ENCODE measurements at places on chromosomes 1 and 21. TPM values are rescaled to one million over a fixed set of nuclear protein-coding genes. Genes with fewer than 3 reads are reported as not detected.

Gene ACKR1
- not detected for total RNA-seq

Gene PMF1
- 84.1 TPM for total RNA-seq

Gene FCER1A
- total RNA-seq, result not detected

Gene FCRL3
- 0.23 TPM for total RNA-seq

Gene SH2D1B
- not detected for total RNA-seq

Gene AMY1C
- not detected for total RNA-seq

Gene SH3D21
- total RNA-seq, result 6.7 TPM

Gene EXO1
- 39.5 TPM for total RNA-seq

Gene PTGER3
- 4.2 TPM for total RNA-seq

Gene UQCRHL
- 1.9 TPM for total RNA-seq

Gene OR6N1
- total RNA-seq, result not detected

Gene KCNE2
- not detected for total RNA-seq

Gene RAB3B
- total RNA-seq, result 0.05 TPM

Gene GJB3
- total RNA-seq, result not detected

Gene GBP4
- total RNA-seq, result 76.5 TPM

Gene OR4F29
- total RNA-seq, result not detected

Gene ELAVL4
- not detected for total RNA-seq

Gene MCOLN2
- total RNA-seq, result 42.7 TPM

Gene ILDR2
- total RNA-seq, result 8.5 TPM

Gene OLFM3
- total RNA-seq, result not detected

Gene OLFML2B
- not detected for total RNA-seq

Gene PARP1
- 184 TPM for total RNA-seq

Gene CD48
- 204 TPM for total RNA-seq

Gene PALMD
- total RNA-seq, result not detected

Gene SHE
- not detected for total RNA-seq

Gene BTBD8
- total RNA-seq, result 1.5 TPM

Gene SFN
- 1.5 TPM for total RNA-seq

Gene VHLL
- 0.30 TPM for total RNA-seq

All from T-helper 2 cell treated with Interferon-gamma antibody and Interleukin-4, amounts not matched to agents 100 ng/mL and 5 ng/mL, for 36 hours (primary cell).